ENCODE measurements at places on chromosomes 2 and 18.

GRCh38 chr2:2872309-2872617 lies 505.4 kb downstream of the EIPR1 start:
- no peak for DNase-seq

GRCh38 chr2:198622986-198623730 lies 818.8 kb downstream of the PLCL1 start:
- DNase-seq: no peak

DNA sequence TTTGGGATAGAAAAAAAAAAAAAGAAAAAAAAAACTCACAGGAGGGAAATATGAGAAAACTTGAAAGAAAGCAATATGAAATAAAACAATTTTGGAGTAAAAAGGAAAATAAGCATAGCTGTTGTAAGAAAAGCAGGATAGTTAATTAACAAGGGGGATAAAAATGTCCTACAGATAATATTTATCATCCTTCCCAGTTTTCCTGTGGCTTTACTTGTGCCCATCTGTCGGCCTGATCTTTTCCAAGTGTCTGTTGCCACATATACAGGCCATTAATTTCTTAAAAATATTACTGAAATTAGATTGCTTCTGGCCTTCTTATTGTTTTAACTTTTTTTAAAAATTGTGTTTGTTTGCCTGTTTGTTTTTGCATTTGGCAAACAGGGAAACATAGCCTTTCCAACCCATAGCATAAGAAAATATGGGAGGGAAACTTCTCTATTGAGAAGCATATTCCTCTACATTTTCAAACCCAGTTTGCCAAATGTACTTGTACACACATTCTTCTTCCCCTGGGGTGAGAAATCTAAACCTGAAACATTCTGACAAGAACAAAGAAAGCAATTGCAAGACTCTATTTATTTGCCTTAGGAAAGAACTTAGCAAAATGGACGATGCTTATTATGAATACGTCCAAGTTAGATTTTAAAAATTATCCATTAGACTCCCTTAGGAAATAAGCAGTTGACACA lies 272.3 kb downstream of the CDH20 start:
- DNase-seq: no peak

DNA sequence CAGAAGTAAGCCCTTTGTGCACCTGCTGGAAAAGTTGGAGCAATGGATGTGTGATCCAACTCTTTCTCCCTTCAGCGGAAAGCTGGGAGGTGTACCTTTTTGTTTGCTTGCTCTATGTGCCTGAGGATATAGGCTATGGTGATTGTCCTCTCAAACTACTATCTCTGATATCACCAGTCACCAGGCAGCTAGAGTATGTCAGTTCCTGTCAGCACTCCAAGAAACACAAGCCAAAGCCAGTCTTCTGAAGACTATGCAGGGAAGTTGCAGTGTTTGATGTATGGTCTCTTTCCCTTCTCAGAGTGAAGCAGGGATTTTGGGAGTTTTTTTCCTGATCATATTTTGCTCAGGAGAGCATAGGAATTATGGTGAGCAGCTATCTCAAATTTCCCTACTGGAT lies 146.4 kb downstream of the PTH2R start:
- DNase-seq: no peak

DNA sequence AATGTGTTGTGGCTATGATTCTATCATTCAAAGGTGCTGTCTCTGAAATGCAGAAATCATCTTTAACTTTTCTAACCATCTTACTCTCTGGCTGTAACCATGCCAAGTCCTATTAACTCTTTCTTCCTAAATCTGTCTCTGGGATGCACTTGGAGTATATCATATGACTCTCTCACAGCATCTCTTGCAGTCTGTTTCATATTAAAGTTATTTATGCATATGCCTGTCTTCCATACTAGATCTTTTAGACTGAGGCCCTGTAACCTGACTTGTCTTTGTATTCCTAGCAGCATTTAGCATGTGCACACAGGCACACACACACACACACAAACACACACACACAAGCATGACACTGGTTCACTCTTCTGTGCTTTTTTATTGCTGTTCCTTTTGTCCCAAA lies 320.6 kb downstream of the ETAA1 start:
- no peak for DNase-seq

DNA sequence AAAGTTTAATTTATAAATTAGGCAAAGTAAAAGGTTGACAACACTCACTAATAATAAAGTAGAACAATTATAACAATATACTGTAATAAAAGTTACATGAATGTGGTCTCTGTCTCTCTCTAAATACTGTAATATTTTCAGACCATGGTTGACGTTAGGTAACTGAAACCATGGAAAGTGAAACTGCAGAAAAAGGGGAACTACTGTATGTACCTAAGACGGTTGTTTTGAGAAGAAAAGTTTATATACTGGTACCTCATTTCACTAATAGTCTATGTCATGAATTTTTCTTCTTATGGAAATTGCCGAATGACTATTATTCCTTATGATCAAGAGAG lies 166.7 kb upstream of the ZNF521 start:
- no peak for DNase-seq

GRCh38 chr2:237598468-237599208 lies 8.1 kb upstream of the RAB17 start:
- no peak for DNase-seq

- no peak for DNase-seq
Observed at GRCh38 chr2:199378948-199379650, 78.6 kb downstream of the SATB2 start.

DNA sequence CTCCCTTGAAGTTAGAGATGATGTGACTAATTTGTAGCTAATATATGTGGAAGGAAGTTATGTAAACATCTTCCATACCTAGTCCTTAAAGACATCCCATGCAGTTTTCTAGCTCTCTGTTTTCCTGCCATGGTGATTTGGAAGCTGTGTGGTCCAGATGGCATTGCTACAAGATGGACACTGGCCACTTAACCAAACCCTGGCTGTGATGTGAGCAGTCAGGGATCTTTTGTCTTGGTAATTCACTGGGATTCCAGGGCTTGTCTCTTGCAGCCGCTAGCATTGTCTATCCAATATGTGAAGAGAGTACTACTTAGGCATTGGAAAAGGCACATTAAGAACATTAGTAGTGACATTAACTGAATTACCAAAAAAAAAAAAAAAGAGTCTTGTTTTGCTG lies 139.9 kb upstream of the DOCK10 start:
- peak; percentile 87 for DNase-seq

DNA sequence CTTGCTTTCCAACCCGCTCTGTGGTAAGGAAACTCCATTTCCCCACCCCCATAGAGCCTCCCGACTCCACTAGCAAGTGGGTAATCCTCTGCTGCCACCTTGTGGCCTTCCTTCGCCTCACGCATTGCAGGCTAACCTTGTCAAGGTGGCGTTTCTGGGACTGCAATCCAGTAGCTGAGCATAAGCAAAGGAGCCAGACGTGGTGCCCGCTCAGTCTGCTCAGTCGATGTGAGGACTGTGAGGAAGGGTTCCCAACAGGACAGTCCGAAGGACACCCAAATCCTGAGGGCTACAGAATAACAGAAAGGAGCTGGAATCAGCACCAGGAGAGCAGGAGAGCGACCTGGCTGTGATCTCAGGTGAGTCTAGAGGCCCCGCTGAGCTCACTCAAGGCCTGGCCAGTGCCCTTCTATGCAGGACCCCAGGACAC lies 144.2 kb downstream of the SUCLG1 start:
- peak; percentile 86 for DNase-seq

DNA sequence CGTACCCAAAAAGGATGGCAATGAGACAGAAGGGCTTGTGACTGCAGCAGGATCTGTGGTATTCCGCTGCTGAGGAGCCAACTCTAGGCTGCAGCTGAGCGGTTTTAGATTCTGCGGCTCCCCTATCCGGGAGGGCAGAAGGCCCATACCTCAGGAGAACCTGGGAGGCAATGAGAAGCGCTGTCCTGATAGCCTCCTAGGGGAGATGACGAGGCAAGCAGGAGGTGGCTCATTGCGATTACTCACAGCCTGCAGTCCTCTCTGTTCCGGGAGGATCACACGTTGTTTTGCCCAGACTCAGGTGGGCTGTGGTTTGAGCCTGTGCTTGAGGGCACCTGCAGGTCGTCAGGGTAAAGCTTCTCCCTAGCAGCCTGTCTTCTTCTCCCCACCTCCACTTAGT lies 65.1 kb downstream of the COA5 start:
- no peak for DNase-seq

GRCh38 chr2:233288663-233289062 lies 19.0 kb upstream of the SAG start:
- no peak for DNase-seq

GRCh38 chr18:26520974-26521373 lies 27.4 kb downstream of the KCTD1 start:
- DNase-seq: no peak

DNA sequence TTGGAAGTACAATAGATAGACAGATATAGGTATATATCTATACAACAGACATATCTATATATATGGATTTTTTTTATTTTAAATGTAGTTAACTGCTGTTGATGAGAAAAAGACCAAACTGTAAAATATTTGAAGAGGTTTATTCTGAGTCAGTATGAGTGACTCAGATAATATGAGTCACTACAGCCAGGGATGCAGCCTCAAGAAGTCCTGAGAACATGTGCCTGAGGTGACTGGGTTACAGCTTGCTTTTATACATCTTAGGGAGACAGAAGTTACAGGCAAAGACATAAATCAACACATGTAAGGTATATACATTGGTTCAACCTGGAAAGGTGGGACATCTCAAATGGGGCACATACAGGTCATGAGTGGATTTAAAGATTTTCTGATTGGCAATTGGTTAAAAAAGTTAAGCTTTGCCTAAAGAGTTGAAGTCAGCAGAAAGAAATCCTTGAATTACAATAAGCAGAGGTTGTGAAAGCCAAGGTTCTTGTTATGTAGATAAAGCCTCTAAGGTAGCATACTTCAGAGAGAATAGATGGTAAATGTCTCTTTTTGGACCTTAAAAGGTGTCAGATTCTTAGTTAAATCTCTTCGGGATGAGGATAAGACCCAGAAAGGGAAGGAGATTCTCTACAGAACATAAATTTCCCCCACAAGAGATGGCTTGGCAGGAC lies 149.9 kb downstream of the RBM43 start:
- DNase-seq: peak; percentile 57

DNA sequence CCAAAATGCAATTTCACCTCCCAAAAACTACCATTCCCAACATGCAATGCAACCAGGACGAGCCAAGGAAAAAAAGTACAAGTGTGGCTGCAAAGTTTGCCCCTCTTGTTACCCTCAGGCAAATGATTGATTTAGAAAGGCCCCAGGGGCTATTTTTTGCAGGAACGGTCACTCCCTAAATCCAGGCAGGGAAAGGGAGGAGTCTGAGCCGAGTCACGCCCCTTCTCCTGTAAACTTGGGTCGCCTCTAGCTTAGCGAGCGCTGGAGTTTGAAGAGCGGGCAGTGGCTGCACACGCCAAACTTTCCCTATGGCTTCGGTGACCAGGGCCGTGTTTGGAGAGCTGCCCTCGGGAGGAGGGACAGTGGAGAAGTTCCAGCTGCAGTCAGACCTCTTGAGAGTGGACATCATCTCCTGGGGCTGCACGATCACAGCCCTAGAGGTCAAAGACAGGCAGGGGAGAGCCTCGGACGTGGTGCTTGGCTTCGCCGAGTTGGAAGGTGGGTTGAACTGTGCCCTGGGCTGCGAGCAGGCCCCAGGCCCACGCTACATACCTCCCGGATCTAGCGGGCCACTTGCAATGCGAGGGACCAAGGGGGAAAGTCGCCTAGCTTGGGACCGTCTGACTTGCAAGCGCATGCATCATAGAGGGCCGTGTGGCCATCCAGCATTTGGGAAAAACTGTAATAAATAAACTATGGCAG lies at the start of gene GALM:
Gene GALM (plus strand): TSS at position 261 of the 702 bp plus-strand sequence. CDS start 48 bp downstream, at position 309.
- peak; percentile 94 for DNase-seq

GRCh38 chr2:8481463-8482009 lies 200.3 kb upstream of the ID2 start:
- DNase-seq: no peak

DNA sequence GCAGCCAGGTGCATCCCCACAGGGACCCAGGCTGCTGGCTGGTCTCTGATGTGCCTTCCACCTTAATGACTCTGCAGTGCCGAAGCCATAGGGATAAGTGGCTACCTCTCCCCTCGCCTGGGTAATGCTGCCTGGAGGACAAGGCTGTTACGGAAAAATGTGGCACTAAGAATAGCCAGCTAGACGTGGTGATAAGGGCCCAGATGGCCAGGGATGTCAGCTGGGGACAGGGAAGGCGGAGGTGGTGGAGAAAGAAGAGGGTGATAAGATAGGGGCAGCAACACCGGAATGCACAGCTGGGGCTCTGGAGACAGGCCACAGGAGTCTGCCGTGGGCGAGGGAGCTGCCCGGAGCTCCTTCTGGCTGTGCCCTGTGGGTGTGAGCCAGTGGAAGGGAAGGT lies 170.6 kb downstream of the FHOD3 start:
- no peak for DNase-seq

DNA sequence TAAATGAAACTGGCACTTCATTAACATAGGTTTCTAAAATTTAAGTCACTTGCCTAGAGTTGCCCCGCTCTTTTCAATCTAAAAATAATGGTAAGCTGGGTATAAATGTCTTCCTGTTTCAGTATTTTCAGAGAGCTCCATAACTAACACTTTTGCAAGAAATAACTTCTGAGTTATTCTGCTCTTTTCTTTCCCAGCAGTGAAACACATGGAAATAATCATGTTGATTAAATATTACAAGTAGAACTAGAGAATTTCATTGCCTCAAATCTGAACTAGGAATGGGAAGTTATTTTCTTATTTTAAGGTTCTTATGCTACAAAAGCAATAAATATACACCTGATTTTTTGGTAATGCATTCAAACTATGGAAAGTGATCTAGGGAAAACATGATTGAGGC lies 257.4 kb downstream of the IKZF2 start:
- no peak for DNase-seq

GRCh38 chr18:36296650-36297416 lies 680 bp upstream of the FHOD3 start:
- DNase-seq: no peak

DNA sequence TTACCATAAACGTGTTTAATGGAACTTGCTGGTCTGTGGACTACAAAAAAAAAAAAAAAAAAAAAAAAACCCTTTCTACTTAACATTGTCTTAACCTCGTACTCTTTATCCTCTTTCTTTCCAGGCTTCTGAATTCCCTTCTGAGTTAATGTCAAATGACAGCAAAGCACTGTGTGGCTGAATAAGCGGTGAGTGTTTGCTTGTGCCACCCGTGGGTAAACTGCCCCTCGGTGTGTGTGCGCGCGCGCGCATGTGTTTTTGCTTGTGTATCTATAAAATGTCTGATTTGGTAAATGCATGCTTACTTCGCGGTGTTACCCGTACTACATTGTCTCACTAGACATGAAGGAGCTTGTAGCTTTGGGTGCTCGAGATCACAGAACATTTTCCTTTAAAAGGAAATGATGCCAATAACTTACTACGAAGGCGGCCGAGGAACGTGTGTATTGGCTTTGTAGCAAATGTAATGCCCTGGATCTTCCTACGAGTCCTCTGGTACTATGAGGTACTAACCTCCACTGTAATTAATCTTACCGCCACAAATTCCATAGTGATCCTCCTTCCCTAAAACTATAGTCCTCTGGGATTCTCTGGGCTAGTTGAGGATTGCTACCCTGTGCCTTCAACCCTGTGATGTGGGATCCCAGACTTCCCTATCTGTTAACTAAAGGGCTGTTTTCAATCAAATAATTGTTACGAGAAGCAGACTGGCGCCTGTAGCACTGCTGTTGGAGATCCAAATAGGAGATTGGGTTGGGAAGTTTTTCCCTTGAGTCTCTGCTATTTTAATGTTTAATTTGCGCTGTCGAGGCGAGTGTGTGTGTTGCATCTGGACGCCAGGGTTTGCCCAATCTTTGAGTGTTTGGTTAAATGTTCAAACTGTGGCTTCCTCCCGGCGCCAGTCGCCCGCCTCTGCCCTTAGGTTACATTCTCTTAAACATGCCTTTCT lies 1.1 kb downstream of the ID2 start:
- DNase-seq: no peak

- peak; percentile 68 for DNase-seq
Observed at GRCh38 chr2:204691911-204692510, 146.7 kb downstream of the PARD3B start.

- DNase-seq: no peak
Observed at GRCh38 chr18:73711256-73711655, 436.4 kb downstream of the FBXO15 start.
